Neural crest cell (in vitro differentiated cells): ENCODE measurements at places on chromosomes 3 and 15. TPM values are rescaled to one million over a fixed set of nuclear protein-coding genes. Genes with fewer than 3 reads are reported as not detected.

Gene CTXN2
- 0.18 and 0.26 TPM in 2 replicates for total RNA-seq

GRCh38 chr3:32018757-32019564 is 37.4 kb downstream of the ZNF860 start:
- no peaks in the 10 kb centered on the region for H3K27me3 ChIP-seq
- no peak overlapping the region for H3K27ac ChIP-seq
- H3K4me1 ChIP-seq, result peaks cover 4% of the 10 kb centered on the region
- DNase-seq, result no peak
- no peaks in the 10 kb centered on the region for H3K36me3 ChIP-seq

Gene CELSR3
- 26.5 and 27.2 TPM in 2 replicates for total RNA-seq

Gene SENP2
- total RNA-seq, result 46.7 and 55.6 TPM in 2 replicates

Gene PAQR9
- 1.8 and 1.9 TPM in 2 replicates for total RNA-seq

DNA sequence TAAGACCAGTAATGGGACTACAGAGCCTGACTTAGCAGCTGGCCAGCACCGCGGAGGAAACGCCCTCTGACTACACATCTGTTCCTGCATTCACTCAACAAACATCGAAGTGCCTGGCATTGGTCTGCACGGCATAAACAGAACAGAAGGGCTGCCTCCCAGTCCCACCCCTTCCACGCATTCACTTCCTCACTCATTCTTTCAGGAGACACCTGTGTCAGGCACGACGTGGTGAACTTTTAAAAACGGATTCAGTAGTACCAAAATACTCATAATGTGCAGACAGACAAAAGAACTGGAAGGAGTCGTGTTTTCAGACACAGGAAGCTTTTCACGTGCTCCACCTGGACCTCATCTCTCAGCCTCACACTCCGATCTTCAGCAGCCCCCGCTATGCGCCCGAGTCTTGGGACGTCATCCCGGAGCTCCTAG is 123.3 kb downstream of the XXYLT1 start:
- no peak overlapping the region for H3K27ac ChIP-seq
- no peaks in the 10 kb centered on the region for H3K27me3 ChIP-seq
- DNase-seq, result no peak
- no peak overlapping the region for H3K4me3 ChIP-seq

DNA sequence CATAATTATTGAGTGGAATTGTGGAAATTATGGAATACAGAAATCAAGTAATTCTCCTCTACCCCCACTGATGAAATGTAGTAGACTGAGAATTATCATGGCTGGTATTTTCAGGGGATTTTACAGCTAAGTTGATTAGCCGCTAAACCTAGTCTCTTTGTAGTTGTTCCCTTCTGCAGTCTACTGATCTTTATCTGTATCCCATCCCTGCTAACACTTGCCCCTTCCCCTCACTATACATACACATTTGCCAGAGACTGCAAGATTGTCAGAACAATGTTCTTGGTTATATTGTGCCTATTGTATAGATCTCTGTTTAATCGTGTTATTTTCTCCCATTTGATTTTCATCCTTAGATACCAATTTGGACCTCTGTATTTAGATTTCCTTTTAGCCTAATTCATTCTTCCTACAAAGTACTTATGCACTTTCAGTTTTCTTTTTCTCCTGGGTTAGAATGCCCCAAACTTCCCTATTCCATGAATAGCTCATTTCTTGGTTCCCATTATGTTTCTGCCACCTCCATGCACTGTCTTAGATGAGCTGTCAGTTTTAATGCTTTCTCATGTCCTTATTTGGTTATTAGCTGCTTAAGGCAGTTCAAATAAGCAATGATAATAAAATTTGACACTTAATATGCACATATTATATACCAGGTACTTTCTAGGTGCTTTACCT is 86.9 kb downstream of the CDIN1 start:
- peaks cover 2% of the 10 kb centered on the region for H3K36me3 ChIP-seq
- DNase-seq, result no peak
- H3K27ac ChIP-seq, result no peak overlapping the region
- H3K4me3 ChIP-seq, result no peak overlapping the region
- H3K4me1 ChIP-seq, result no peaks in the 10 kb centered on the region

DNA sequence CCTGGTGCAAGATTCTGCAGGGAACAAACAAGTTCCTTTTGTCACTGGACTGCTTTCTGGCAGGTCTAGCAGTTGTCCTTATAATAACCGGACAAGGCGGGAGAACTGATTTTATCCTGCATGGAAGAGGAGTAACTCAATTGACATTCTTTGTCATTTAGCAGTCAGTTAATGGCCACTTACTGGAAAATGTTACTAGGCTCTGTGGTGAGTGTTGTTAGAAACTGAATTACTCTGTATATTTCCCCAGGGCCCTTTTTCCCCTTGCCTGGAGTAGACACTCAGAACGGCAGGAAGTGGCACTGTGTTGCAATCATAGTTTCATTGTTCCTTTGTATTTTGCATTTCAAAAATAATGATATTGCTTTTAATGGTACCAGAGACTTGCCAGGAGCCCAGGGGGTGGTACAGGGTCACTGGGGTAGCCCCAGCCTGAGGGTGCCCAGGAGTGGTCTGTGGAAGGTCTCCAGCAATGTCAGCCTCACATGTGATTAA is 318.6 kb upstream of the LRRFIP2 start:
- H3K4me1 ChIP-seq, result peaks cover 43% of the 10 kb centered on the region
- no peaks in the 10 kb centered on the region for H3K27me3 ChIP-seq
- DNase-seq, result no peak

- no peak overlapping the region for H3K4me3 ChIP-seq
- H3K4me1 ChIP-seq, result peaks cover 15% of the 10 kb centered on the region
- no peaks in the 10 kb centered on the region for H3K36me3 ChIP-seq
- peak overlapping the region; percentile 54 for H3K27ac ChIP-seq
These were observed 11.6 kb upstream of the TAFA4 start for GRCh38 chr3:68943753-68944500.

DNA sequence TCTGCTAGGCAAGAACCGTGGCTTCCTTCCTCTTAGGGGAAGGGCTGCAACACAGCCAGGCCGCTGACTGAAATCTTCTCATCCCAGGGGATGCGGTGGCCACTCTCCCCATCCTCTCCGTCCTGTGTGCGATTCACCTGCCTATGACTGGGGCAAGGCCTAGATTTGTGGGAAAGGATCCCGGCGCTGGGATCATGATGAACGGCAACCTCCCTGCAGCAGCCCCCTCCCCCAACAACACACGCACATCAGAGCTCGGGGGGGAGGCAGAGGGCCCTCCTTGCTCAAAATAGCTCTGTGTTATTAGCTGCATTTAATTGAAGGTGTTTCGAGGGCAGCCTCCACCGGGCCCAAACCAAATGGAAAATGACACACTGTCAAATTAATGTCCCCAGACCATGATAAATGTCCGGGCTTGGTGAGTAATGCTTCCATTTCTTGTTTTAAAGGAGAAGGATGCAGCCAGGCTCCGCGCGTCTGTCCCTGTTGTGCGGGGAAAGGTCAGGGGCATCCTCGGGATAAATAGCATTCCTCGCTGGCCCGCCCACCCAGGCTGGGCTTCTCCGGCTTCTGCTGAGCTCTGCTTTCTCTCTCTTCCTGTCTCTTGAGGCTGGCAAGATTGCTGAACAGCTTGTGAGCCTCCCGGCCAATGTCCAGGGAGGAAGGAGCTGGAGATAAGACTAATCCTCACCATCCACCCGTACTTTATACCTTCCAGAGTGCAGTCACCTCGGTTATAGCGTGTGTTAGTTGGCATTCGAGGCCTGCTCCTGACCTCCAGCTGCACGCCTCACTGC is 56.4 kb upstream of the TLE3 start:
- peak overlapping the region; percentile 90 for H3K27ac ChIP-seq
- no peaks in the 10 kb centered on the region for H3K36me3 ChIP-seq
- H3K4me1 ChIP-seq, result peaks cover 37% of the 10 kb centered on the region
- peaks cover 31% of the 10 kb centered on the region for H3K27me3 ChIP-seq
- DNase-seq, result peak; percentile 32
